ENCODE measurements at places on chromosomes 1 and 21.

DNA sequence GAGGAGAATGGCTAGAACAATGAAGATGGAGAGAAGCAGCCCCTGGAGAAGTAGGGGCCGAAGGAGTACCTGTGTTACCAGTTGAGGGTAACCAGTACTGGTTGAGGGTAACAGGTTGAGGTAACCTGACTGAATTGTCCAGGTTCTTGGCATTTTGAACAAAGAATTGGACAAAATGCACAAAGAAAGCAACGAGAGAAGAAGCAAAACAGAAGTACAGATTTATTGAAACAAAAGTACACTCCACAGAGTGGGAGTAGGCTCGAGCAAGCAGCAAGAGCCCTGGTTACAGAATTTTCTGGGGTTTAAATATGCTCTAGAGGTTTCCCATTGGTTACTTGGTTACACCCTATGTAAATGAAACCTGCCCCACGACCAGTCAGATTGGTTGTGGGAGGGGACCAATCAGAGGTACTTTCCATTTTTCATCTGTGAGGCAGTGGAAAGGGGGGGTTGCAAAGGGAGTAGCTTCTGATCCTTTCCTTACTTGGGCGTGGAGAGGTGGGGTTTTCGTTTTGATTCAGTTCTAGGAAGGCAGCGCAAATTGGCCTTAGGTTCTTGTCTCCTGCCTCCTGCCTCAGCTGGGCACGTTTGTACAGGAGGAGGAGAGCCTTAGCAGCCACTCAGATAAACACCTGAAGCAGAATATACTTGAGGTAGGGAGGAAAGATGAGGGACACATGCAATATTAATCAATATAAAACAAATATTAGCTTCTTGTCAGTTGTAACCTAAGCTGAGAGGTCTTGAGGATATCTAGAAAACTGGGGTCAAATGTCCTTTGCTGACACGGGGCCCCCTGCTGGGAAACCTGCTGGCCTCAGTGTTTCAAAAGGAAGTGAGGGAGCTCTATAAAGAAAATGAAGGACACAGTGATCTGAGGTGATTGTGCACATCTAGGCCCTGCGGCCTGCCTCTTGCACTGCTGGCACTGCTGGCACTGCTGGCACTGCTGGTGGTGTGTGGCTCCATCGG is 14.3 kb upstream of the LSM10 start:
- DNase-seq: peak; percentile 49

DNA sequence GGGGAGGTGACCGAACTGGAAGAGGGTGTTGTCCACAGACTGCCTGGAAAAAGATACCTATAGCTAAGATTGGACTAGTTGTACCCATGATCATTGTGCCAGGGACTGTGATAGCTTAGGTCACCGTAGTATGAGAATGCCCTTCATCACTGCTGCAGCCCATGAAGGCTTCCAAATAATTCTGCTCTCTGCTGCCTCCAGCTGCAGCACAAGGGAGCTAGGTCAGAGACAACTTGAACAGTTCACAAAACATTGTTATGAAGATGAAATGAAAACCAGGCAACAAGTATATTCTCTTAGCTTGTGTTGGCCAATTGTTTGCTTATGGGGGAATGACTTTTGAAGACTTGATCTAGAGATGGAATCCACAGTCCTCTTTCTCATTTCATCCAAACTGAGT is 246.7 kb downstream of the MRPL39 start:
- DNase-seq: no peak

- DNase-seq: peak; percentile 46
Measured at GRCh38 chr1:50978144-50978851, 8.3 kb downstream of the CDKN2C start.

- no peak for DNase-seq
Measured at GRCh38 chr1:110484801-110485200, 33.9 kb downstream of the PROK1 start.

DNA sequence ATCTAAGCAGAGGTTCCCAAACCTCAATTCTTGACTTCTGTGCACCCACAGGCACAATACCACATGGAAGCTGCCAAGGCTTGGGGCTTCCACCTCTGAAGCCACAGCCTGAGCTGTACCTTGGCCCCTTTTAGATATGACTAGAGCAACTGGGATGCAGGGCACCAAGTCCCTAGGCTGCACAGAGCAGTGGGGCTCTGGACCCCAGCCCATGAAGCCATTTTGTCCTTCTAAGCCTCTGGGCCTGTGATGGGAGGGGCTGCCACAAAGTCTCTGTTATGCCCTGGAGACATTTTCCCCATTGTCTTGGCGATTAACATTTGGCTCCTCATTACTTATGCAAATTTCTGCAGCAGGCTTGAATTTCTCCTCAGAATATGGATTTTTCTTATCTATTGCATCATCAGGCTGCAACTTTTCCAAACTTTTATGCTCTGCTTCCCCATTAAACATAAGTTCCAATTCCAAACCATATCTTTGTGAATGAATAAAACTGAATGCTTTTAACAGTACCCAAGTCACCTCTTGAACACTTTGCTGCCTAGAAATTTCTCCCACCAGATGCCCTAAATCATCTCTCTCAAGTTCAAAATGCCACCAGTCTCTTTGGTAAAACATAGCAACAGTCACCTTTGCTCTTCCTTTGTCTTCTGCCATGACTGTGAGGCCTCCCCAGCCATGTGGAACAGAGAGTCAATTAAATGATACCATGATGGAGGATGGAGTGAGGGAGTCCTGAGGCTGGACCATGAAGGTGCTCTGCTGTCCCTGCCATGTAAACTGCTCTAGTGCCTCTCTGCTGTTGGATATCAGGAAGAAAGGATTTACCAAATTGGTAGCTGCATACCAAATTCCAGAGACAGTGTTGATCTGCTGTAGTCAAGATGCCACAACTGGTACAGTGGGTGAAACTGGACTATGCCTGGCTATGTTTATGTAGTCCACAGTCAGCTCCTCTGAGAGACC is 37.6 kb downstream of the RUNX3 start:
- DNase-seq: no peak
